HCEC 1CT (cell line): ENCODE measurements at places on chromosomes 3 and 15.

DNA sequence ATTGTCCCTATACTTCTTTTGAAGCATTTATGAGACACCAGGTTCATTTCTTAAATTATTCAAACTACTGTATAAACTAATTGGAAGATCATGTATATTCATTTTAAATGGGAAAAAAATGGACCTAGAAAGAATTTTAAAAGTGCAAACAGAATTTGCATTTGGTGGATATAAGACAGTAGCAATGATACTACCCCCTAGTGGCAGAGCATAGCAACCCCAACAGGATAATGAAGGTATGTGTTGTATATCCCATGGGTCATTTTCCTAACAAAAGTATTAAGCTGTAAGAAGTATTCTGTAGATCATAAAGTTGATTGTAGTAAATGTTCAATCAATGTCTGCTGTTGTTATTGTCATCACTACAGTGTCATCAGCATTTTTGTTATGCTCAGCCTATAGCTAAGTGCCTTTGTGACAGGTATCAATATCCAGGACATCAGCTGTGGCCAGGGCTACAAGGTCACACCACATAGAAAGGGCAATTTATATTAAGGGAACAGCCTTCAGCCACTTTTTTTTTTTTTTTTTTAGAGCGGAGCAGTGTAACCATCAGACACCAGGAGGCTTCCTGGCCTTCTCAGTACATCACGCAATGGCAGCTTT, 175.8 kb downstream of the FOXB1 start:
- DNase-seq, result peak; percentile 37

- no peak for DNase-seq
These were observed 556 bp downstream of the ANKRD63 start for GRCh38 chr15:40282147-40282868.

- DNase-seq, result no peak
These were observed 18.9 kb upstream of the GREM1 start for GRCh38 chr15:32698773-32699390.

GRCh38 chr3:105466072-105466471, 99.4 kb downstream of the ALCAM start:
- DNase-seq, result no peak

- DNase-seq, result no peak
These were observed 19.7 kb upstream of the LMOD3 start for GRCh38 chr3:69142090-69142489.

- DNase-seq, result no peak
These were observed 35.1 kb upstream of the CSPG5 start for GRCh38 chr3:47613722-47614121.

- DNase-seq, result no peak
These were observed 15.0 kb downstream of the MAPKBP1 start for GRCh38 chr15:41789236-41789635.

GRCh38 chr15:46059921-46060594, 425.2 kb downstream of the SQOR start:
- no peak for DNase-seq

GRCh38 chr3:161069511-161070251, 35.5 kb downstream of the B3GALNT1 start:
- peak; percentile 32 for DNase-seq

GRCh38 chr3:138945709-138946662, 951 bp downstream of the FOXL2 start:
- no peak for DNase-seq

DNA sequence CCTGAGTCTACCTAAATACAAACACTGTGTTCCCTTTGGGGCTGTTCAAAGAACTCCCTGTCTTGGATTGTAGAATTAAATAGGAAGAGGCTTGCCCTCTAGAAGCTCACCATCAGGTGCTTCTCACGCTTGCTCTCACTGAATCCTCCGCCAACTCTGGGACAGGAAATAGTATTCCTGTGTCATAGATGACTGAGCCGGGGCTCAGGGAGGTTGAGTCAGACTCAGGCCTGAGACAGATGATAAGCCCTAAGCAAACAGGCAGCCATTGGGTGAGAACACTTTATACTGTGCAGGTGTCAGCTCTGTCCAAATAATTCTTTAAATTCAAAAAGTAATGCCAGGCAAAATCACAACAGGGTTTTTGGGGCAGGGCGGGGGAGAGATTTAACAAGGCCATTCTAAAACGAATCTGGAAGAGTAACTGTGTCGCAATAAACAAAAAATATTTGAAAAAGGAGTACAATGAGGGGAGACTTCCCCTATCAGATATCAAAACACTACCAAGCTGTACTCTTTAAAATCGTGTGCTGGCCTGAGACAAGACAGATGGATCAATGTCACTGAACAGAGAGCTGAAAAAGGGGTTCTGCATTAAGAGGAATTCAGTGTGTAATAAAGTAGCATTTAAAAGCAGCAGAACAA, 59.0 kb downstream of the EPHB3 start:
- DNase-seq, result peak; percentile 63

- DNase-seq, result no peak
These were observed 115.7 kb downstream of the SNRPN start for GRCh38 chr15:25070353-25070963.

DNA sequence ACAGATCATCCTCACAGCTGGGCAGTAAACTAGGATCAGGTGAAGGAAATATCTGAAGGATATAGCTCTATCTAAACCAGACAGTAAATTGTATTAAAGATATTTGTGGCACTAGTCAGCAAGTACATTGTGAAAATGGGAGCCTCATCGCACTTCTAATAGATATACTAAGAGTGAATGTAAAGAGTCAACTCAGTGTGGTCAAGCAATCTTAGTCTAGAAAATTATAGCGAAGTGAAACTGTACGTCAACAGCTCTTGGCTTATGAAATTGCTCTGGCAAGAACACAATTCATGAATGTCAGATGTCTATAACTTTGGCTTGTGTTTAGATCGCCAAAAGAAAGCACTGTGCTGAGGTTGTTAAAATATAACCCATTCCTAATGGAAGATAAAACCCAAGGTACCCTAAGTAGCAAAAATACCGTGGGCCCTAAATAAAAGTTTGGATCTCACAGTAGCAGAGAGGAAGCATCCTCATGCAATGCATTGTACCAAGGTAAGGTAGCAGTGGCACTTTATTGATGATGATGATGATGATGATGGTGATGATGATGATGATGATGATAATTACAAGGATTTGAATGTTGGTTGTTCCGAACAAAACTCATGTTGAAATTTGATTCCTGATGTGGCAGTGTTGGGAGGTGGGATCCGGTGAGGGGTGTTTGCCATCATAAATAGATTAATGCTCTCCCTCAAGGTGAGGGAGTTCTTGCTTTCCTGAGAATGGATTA, 228.5 kb downstream of the UNC13C start:
- DNase-seq, result no peak

- no peak for DNase-seq
These were observed 10.7 kb downstream of the BMF start for GRCh38 chr15:40097968-40098476.

DNA sequence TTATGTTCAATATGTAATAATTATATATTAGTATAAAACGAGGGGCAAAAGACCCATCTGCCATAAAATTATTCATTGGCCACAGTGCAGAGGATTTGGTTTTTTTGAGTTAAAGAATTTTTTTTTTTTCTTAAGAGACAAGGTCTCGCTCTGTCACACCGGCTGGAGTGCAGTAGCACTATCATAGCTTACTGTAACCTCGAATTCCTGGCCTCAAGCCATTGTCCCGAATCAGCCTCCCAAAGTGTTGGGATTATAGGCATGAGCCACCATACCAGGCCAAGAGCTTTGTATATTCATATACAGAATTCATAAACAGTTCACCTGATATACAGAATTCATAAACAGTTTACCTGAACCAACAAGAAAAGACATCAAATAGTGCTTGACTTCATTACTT, 20.2 kb upstream of the LRRFIP2 start:
- DNase-seq, result no peak

GRCh38 chr3:53155760-53156159, 5.2 kb upstream of the PRKCD start:
- no peak for DNase-seq

DNA sequence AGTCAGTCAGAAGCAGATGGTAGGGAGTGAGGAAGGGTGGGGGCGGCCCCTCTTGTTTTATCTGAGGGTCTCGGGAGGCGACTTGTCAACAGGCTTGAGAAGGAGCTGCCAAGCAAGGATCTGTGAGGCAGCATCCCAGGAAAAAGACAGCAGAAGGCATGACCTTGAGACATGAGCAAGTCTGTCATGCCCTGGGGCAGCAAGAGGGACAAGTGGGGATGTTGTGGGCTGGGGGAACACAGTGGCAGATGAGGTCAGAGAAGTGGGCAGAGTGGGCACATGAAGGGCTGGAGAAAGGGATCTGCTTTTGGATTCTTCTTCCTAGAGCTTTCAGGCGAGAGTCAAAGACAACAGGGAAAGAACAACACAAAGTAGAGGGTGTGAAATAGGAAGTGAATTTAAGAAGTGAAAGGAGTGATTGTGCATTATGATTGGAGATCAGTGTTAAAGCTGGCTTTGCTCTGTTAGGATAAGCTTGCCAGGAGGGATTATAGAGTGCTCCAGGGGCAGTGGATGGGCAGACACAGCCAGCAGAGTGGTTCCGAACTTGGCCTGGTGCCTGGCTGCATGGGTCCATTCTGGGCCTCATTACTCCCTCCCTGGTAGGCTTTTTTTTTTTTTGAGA, 73.3 kb downstream of the USP13 start:
- no peak for DNase-seq

- no peak for DNase-seq
These were observed 11.9 kb downstream of the CISH start for GRCh38 chr3:50599716-50600118.
